Daoy (cell line): ENCODE measurements at places on chromosomes 1 and 21. TPM values are rescaled to one million over a fixed set of nuclear protein-coding genes. Genes with fewer than 3 reads are reported as not detected.

FAAP20 gene
- total RNA-seq: 26.3 and 28.7 TPM in 2 replicates

CSF3R gene
- total RNA-seq: not detected in 2 replicates

DNA sequence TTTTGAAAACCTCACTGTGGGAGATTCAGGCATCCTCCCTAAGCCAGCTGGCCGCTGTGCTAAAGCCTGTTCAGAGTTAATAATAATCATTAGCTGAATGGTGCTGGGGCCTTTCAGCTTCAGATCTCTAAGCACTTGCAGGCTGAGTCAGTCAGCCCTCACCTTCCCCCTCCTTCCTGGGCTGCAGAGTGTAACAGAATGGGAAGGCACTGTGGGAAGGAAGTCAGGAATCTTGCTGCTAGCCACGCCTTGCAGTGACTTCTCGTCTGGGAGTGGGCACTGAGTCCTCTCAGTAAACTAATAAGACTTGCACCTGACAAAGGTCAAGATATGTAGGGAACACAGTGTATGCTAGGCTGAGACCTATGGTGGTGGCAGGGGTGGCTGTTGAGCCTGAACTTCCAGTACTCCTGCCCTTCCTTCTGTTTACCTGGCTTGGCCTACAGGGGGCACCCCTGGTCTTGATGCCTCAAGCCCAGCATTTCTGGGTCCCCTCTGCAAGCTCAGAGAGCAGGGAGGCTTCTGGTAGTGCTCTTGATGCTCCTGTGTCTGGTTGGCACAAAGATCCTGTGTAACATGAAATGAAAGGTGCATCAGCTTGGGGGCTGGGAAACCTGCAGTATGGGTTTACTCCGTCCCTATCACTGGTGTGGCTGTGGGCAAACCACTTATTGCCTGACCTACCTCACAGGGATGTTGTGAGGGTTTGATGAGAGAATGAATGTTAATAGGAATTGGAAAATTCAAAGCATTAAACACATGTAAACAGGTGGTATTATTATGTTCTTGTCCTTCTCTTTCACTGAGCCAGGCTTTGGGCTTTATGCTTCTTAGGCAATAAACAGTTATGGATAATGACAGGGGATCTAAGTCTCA, 6.0 kb downstream of the CYB561D1 start:
- peak; percentile 53 for DNase-seq

GRCh38 chr1:95655321-95656020, 421.5 kb downstream of the RWDD3 start:
- no peak for DNase-seq

- DNase-seq: no peak
These were observed 650.8 kb downstream of the PLPP3 start for GRCh38 chr1:55928576-55928975.

- no peak for DNase-seq
These were observed 103.8 kb downstream of the TRABD2B start for GRCh38 chr1:47893412-47893811.

- no peak for DNase-seq
These were observed 3.6 kb downstream of the ASAP3 start for GRCh38 chr1:23480187-23481025.
